ENCODE measurements at places on chromosomes 3 and 15.

- DNase-seq, result no peak
Measured at GRCh38 chr3:112111785-112112402, 21.2 kb downstream of the GCSAM start.

DNA sequence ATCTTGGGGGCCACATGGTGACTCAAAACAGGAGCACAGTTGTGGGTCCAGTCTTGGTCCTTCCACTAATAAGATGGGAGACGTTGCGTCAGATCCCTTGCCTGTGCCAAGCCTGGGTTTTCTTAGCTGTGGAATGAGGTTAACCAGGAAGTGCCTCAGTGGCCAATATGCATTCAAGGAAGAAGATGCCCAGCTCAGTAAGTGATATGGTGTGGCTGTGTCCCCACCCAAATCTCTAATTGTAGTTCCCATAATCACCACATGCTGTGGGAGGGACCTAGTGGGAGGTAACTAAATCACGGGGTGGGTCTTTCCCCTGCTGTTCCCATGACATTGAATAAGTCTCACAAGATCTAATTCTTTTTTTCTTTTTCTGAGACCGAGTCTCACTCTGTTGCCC is 6.4 kb downstream of the ALG1L2 start:
- no peak for DNase-seq

DNA sequence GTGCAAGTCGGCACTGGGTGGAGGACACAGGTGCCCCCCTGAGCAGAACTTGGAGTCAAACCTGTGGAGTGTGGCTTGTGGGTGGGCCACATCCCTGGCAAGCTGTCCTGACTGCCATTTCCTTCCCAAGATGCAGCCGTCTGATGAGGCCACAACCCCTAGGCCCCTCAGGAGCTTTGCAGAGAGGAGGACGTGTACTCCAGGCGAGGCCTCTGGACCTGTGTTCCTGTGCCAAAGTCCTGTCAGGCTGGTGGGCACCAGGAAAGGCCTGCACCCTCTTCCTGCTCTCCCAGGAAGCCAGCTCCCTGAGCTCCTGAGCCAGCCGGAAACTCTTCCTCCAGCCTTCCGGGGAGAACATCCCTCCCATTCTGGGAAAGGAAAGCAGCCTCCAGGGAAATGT is 48.5 kb downstream of the CMTM6 start:
- DNase-seq, result peak; percentile 31

GRCh38 chr15:73787621-73788020 is 34.5 kb upstream of the INSYN1 start:
- no peak for DNase-seq

- no peak for DNase-seq
Measured at GRCh38 chr3:148759430-148759829, 61.7 kb downstream of the AGTR1 start.

DNA sequence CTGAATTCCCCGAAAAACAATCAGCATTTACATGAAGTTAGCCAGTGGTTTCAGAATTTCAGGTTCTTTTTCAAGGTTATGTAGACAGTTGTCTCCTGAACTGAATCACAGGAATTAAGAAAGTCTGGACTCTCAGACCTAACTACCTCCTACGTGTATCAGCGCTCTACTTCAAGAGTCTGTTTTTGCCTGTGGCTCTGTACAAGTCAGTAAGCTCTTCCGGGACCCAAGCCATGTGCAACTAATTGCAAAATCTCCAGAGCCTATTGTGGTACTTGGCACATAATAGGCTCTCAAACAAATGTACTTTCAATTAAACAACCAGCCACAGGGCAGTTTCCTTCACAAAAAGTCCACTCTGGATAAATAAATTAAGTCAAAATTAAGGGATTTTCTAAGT is 414.2 kb downstream of the PDCD6IP start:
- no peak for DNase-seq

DNA sequence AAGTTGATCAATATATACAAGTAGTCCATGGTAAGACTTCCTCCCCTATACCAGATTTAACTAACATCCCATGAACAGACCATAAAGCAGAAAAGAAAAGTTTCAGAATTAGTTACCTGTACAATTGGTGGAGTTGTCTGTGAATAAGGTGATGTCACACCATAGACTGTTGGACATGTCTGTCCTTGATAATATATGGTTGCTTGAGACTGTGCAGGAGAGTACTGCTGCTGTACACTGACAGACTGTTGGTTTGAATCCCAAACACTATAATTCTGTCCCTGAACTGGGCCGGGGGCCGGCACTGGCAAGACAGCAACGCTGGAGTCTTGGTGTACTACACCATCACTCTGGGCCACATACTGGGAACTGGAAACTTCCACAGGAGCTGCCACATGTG is 77.2 kb downstream of the NBEAL2 start:
- DNase-seq, result no peak

- DNase-seq, result no peak
Measured at GRCh38 chr15:85889956-85890619, 95.4 kb upstream of the KLHL25 start.

DNA sequence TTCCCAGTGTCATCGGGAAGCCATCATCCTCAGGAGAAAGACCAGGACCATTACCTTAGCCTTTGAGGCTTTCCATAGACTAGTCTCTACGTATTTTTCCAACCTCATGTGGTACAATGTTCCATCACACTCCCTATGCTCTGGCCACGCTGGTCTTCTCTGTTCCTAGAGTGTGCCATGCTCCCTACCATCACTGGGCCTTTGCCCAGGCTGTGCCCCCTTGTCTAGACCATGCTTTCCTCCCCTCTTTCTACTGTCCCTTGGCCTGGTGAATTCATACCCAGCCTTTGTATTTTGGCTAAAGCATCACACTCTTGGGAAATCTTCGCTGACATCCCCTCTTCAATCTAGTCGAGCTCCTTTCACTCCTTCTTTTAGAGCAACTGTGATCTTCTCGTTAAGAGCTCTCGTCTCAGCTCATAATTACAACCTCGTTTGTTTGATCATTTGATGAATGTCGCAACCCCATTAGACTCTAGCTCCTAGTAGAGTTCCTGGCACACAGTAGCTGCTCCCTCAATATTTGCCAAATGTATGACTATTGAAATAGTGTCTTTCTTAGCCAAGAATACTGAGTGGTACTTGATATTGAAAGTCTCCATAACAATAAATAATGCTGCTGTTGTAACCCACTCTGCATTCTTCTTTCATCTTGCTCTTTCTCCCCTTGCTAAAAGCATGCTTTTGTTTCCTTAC is 100.2 kb upstream of the FAM3D start:
- no peak for DNase-seq

- DNase-seq, result no peak
Measured at GRCh38 chr15:85475317-85475701, 94.9 kb downstream of the AKAP13 start.

DNA sequence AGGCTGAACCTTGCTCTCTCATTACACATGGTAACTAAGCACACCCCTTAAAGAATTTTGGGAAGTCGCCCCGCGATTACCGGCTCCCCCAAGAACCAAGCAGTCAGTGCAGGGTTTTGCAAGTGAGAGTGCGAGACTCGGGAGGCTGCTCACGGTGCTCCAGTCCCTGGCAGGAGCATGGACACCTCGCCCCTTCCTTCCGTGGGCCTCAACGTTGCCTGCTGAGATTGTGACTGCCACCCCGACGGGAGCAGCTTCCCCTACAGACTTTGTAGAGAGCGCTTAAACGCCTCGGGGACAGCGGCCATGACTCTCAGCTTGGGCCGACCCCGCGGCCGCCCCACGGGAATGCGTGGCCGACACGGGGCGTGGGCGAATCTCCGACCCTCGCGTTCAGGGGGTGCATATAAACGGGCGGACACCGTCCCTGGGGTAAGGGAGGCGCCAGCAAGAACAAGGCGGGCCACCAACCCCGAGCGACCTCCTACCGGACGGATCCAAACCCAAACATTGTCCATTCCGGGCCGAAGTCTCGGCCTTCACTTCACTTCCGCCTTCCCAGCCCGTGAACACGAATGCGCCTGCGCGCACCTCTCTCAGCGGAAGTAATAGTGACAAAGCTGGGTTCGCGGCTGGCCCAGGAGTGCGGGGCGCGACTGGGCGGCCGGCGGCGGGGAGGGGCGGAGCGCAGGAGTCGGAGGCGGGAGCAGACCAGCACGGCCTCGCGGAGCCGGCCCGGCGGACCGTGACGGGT is at the start of gene ATP2C1:
Gene ATP2C1, plus strand, starts transcription at position 709 of the 754 bp plus-strand sequence. CDS start 686 bp downstream, outside the sequence.
- DNase-seq, result peak; percentile 96

DNA sequence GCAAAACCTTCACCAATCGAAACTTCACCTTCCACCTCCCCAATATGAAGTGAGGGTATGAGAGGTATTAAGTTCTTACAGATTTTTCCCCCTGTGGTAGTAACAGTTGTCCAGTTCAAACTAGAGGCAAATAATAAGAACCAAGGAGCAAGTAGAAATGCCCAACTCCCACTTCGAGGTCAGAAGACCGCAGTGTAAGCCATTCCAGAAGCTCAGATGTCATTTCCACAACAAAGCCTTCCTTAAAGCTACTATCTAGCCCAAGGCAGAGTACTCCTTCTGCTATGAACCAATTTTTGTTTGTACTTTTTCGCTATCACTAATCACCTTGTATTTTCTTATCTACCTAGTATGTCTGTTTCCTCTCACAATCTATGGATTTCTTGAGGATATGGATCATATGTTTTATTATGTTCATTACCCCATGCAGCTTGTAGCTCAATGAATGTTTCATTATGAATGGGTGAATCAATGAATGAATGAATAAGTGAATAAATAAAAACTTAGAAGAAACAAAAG is 235.7 kb upstream of the KCNMB2 start:
- DNase-seq, result no peak

DNA sequence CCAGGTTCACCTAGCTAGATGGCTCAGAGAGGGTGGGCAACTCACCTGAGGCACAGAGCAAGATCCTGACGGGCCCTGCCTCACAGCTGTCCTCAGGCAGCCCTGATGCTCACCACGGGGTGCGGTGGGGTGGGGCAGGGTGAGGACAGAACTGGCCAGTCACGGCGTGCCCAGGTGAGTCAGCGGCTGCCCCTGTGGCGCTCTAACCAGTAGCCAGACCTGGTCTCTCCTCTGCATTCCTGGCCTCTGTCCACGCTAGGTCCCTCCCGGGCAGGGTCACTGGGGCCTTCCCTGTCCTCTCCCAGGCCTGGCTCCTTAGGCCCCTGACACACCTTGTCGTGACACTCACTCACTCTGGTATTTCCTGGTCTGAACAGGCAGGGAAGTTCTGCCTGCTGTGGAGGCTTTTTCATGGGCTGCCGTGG is 901 bp downstream of the ALS2CL start:
- peak; percentile 85 for DNase-seq

Measured in suprapubic skin (tissue), 4 donors.